ENCODE measurements at places on chromosomes 6 and 20. TPM values are rescaled to one million over a fixed set of nuclear protein-coding genes. Genes with fewer than 3 reads are reported as not detected.

Gene STX11
- 4.7 TPM for total RNA-seq

Gene PNPLA1
- total RNA-seq: not detected

Gene TNXB
- 3.2 TPM for total RNA-seq

Gene OR2J3
- not detected for total RNA-seq

Gene TAGAP
- not detected for total RNA-seq

Gene SLC16A10
- total RNA-seq: not detected

Gene PLCB4
- total RNA-seq: 1.6 TPM
